ENCODE measurements at places on chromosomes 11 and 22.

- DNase-seq = no peak
Measured at GRCh38 chr22:19442166-19442565, 5.3 kb downstream of the C22orf39 start.

DNA sequence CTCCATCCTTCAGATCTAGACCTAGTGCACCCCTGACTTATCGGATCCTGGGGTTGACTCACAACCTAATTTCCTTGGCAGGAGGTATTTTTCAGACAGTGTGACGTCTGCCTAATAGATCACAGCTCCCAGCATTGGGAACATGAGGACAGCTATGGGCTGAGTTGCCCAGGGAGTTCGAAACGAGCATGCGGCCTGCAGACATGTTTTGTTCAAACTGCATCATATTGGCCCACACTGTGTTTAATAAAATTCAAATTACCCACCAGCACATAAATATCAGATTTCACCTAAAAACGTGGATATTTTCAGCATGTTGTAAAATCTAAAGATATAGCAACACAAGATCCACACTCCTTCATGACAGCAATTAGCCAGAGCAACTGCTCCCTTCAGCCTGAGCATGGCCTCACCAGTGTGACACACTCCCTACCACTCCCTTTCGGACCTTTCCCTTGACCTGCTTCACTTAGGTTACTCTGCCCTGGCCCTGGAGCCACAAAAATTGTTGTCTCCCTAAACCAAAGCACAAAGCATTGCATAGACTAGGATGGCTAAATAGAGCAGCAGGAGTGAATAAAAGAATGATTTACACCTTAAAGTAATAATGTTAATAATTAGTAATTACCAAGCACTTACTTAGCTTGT, 53.6 kb upstream of the USP47 start:
- no peak for DNase-seq

DNA sequence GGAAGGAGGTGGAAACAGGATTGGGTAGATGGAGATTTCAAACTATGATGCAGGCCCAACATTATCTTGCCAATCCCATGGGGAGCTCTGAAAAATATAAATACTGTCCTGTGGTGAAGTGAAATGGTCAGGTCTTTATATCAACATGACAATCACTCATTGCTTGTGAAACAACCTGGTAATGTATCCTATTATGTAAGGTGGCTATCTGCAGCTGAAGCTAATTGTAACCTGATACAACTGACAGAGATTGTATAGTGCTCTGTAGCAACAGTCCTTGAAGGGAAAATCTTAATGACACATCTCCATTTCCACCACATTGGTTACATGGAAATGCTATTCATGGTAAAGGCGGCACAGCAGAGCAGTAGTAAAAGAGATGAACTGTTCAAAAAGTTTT, 20.7 kb upstream of the CHORDC1 start:
- no peak for DNase-seq

DNA sequence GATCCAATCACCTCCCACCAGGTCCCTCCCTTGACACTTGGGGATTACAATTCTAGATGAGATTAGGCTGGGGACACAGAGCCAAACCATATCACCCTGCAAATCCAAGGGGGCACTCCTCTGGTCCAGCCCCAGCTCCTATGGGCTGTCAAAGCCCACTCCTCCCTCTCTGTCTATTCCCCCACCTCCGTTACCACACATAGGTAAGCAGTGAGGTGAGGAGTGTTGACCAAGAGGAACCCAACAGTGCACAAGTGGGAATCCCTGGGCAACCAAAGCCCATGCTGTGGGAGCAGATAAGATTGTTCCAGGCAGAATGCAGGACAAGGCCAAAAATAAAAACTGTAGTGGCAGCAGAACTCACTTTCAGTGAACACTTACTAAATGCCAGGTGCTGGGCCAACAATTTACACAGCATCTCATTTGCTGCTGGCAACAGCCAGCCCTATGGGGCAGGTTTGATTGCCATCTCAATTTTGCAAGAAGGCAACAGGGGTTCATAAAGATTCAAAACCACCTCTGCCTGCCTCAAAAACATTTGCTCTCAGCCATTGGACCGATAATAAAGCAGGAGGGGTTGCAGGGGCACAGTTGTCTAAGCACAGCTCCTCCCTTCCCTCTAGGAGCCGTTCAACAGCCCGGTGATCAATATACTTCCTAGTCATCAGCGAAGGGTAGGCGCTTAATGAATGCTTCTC, 8.9 kb downstream of the SDF2L1 start:
- DNase-seq = no peak

DNA sequence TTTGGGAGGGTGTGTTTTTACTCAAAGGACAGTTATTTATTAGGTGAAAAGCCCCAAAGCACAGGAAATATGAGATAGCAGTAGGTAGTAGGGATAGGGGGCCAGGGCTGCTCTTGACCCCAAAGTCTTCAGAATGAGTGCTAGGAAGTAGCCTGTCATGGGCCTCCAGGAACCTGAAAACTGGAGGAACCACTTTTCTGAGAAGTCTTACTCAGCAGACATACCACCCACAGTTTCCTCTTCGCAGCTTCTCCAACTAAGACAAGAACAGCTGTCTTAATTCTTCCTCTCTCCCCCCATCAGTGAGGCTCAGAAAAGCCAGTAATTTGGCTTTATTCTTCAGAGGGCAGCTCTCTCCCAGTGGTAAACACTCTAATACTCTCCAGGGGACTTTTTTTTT, 84.0 kb upstream of the CTSC start:
- DNase-seq = no peak

DNA sequence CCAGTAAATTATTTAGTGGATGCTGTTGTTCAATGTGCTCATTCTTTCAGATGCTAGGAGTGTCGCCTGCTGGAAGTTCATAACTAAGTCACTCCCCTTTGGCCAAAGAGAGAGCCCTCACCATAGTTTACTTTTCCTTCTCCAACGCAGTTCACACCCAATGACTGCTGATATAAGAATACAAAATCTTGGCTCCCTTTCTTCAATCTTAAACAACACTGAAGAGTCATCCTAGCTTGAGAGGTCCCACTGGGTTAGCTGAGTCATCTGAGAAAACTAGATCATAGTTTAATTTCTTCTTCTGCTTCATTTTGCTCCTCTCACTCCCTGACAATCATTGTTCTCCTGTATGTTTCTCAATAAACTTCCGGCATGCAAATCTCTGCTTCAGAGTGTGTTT, 5.4 kb upstream of the OR52L1 start:
- DNase-seq = no peak

GRCh38 chr22:22721681-22722354, 77.4 kb downstream of the GGTLC2 start:
- peak; percentile 74 for DNase-seq

DNA sequence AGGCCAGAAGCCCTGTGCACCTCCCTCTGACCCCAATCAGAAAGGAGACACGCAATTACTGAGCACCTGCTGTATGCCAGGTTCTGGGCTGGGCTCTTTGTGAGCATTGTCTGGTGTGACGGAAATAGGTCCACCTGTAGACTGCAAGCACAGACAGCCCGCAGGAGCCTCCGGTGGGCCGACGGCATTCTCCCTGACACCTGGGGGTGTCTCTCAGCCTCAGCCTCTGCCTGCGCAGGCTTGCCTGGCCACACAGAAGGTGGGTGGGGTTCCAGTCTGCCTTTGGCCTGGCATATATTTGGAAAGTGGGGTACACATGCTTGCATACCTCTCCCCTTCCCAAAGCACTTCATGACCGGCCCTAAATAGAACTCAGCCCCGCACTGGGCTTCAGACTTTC, 129.3 kb downstream of the BUD13 start:
- DNase-seq = no peak

- DNase-seq = no peak
Measured at GRCh38 chr11:24356501-24356900, 140.4 kb upstream of the LUZP2 start.

- DNase-seq = no peak
Measured at GRCh38 chr22:24516301-24516737, 21.2 kb downstream of the UPB1 start.

- no peak for DNase-seq
Measured at GRCh38 chr11:41836431-41836830, 377.0 kb upstream of the LRRC4C start.

DNA sequence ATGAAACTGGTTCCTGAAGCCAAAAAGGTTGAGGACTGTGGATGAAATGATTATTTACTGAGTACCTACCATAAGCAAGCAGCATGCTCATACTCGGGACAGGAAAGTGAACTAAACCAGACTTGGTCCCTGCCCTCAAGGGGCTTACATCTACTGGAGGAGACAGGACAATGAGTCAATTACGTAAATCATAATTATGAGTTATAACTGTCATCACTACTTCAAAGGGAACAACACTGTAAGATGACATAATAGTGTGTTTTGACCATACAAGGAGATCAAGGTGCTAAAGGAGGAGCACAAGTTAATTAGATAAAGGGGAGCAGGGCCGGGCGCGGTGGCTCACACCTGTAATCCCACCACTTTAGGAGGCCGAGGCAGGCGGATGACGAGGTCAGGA, 2.5 kb downstream of the FAM227A start:
- DNase-seq = no peak

DNA sequence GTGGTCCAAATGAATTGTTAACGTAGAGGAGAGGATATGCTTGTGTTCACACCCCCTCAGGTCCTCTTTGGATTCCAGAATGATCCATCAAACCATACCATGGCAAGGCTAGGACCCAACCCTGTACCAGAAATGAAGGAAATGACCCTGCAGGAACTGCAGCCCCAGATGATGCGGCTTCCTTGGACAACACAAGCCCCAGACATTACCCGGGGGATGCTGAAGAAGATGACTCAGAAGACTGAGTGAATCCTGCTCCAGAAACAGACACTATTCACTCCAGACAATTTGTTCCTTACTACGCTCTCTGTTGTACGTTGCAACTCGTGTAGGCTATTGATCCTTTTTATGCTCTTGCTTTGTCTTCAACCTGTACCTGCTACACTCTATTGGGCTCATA, 15.2 kb upstream of the MTMR2 start:
- no peak for DNase-seq

DNA sequence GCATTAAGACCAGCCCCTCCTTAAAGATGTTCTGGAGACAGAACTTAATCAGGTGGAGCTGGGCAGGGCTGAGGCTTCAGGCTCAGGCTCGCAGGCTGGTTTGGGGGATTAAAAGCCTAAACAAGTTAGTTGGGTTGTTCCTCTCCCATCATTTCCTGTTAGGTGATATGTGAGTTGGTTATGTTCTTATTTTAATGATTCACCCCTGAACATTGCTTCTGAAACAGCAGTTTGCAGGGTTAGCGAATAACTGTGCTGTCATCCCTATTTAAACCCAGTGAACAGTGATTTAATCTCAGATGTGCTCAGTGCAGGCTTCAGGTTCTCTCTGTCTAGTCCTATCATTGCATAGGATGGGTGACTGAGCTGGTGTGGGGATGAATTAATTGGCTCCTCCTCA, 47.4 kb upstream of the BIRC3 start:
- no peak for DNase-seq

DNA sequence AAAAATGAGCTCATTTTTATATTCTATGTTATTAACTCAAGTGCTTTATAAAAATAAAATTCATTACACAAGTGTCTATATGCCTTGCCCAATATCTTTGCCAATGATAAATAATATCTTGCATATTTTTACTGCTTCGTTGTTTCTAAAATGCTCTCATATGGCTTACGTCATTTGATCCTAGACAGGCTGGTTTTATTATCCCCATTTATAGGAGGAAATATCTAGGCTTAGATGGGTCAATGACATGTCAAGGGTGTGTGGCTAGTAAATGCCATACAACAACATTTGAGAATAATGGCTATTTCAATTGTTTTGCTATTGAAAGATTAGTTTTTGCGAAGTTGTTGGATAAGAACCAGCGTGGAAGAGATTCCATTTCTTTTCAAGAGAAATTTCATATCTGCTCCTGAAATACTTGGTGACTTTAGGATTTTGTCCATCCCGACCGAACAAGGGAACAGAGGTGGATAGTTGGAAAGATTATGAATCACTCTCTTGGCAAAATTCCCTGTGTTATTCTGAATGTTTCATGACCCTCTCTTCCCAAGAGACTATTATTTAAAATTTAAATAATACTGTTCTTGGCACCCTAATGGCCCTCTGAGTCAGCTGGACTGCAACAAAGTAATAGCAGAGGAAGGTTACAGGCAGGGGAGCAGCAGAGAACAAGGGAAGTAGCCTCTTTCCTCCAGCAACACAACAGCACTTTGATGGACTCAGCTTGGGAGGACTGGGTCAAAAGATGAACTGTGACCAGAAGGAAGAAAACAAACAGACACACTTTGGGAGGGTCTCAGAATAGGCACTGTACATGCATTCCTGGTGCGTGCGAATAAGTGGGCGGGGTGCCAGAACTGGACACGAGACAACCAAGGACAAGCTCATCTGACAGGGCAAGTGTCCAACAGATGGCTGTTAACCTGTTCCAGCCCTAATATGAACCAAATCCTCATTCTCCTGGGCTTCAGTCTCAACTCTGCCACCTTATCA, 94.5 kb downstream of the ME3 start:
- DNase-seq = no peak

GRCh38 chr11:66749091-66749490, 20.1 kb upstream of the SPTBN2 start:
- DNase-seq = no peak

- no peak for DNase-seq
Measured at GRCh38 chr11:132913886-132914285, 618.4 kb downstream of the OPCML start.

GRCh38 chr11:1301220-1302000, 8.0 kb downstream of the TOLLIP start:
- DNase-seq = no peak

DNA sequence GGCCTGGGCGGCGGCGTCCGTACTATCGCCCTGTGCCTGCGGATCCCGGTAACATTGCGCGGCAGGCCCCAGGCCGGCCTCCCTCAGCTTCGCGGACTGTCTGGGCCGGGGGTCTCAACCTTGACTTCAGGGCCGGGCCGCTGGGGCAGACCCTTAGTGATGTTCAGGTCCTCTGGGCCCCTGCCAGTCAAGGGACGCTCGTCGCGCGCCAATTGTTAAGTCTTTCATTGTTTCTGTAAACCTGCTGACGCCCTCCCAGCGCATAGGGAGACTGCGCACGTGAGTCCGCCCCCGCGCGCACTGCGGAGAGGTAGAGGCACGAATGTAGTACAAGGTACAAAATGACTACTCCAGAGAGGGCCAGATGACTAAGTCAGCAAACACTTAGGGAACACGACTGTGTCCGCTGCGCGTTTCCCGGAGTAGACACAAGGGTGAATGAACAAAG, 451 bp upstream of the HDHD5 start:
- peak; percentile 80 for DNase-seq

GRCh38 chr11:71582309-71582895, at the start of gene KRTAP5-11:
Gene KRTAP5-11, minus strand, starts transcription at chr11:71582875. Its CDS starts 38 bp downstream, at chr11:71582837.
- no peak for DNase-seq

- DNase-seq = no peak
Measured at GRCh38 chr22:22881116-22882000, 6.3 kb upstream of the IGLL5 start.

DNA sequence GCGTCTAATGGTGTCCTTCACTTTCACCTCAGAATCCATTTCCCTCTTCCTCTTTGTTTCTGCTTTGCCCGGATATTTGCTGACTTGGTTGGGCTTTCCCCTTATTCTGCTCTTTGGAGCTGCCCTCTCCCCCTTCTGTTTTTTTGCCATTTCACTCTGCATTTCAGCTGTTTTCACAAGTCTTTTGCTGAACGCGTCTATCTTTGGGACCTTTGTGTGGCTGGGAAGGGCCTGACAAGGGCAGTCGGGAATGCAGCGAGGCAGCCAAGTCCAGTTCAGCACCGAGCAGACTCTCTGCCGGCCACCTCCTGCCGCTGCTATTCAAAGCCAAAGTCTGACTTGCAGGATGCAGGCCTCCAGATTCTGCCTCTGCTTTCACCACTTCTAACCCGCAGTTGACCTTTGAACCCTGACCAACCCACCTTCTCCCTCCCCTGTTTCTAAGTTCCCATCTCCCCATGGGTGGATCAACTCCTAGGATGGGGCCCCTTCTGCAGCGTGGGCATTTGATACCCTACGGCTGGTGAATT, 38.2 kb downstream of the FEZ1 start:
- no peak for DNase-seq
